SIG-M5 (cell line): ENCODE measurements at places on chromosomes 7 and 10.

DNA sequence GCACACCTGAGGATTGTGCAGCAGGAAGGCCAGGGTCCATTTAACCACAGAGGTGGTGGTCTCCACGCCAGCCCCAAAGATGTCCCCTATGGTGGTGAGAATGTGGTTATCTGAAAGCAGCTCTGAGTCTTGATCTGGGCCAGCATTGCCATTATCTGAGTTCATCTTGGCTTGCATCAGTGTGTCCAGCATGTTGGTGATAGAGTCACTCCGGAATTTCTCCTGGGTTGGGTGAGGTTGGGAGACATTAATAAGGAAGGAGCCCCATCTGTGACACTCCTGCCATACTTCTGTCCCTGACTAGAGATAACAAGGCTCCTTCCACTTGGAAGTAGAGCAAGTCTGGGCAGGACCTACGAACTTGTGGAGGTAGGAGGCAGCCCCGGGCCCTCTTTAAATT lies 4.2 kb downstream of the CYP17A1 start:
- no peak for DNase-seq

DNA sequence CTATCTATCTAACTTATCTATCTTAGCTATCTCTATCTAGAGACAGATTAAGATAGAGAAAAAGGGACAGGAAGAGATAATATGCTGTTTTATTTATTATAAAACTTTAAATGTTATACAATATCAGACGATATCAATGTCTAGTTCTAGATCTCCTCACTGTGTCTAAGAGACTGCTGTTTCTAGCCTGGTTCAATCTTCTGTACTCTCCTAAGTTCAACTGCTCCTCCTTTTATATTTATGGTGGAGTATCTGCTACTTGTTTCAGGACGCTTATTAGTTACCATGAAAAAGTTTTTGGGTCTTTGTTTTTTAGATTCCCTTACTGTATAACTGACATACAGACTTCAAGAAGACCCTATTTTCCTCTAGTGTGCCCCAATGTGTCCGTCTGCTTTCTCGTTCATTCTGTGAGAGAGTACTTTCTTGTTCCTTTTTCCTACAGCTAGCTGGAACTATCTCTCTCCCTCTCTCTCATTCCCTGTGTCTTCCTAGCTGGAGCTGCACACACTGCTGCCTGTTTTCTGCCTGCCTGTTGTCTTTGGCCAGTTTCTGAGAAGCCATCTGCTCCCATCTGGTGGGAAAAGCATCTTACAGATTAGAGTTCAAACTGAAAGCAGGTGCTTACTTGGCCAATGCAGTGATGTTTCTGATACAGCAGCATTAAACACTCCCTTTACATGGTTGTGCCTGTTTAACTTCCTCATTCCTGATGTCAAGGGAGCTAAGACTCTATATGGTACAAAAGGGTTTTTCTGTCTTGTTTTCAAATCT lies 49.4 kb upstream of the ARL4A start:
- no peak for DNase-seq

DNA sequence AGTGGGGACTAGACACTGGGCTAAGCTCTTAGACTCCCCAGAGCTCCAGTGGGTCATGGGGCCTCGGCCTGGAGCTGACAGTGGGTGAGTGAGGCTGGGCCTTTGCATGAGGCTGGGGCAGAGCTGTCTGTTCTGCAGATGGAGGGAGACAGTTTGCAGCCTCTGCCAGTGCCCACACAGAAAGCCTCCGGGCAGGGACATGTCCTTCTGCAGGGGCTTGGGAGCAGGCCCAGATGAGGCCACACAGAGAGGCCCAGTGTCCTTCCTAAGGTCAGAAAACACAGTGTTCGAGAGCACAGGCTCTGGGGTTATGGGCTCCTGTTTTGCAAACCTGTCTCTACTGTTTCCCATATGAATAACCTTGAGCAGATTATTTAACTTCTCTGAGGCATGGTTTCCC lies 25.1 kb upstream of the HK1 start:
- no peak for DNase-seq

- DNase-seq = no peak
Measured at GRCh38 chr10:10417671-10418070, 600.0 kb upstream of the CELF2 start.

DNA sequence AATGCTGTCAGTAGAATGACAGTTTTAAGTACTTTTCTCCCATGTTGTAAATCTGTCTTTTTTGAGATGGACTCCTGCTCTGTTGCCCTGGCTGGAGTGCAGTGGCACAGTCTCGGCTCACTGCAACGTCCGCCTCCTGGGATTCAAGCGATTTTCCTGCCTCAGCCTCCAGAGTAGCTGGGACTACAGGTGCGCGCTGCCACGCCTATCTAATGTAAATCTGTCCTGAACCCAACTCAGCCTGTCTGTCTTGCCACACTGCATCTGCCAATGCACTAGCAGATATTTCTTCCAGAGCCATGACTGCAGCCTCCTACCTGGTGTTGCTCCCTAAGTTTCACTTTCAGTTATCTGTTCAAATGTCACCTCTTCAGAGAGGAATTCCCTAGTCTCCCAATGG lies 264.1 kb downstream of the PHF14 start:
- DNase-seq = no peak

DNA sequence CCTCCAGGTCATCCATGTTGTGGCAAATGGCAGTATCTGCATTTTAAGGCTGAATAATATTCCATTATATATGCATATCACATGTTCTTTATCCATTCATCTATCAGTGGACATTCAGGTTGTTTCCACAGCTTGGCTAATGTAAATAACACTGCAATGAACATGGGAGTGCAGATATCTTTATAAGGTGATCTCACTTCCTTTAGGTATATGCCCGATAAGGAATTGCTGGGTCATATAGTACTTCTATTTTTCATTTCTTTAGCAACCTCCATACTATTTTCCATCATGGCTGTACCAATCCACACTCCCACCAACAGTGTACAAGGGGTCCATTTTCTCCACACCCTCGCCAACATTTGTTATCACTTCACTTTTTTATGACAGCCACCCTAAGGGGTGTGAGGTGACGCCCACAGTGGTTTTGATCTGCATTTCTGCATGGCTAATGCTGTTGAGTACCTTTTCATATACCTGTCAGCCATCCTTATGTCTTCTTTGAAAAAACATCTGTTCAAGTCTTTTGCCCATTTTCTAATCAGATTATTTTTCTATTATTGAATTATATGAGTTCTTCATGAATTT lies 18.9 kb downstream of the ABI1 start:
- DNase-seq = no peak

DNA sequence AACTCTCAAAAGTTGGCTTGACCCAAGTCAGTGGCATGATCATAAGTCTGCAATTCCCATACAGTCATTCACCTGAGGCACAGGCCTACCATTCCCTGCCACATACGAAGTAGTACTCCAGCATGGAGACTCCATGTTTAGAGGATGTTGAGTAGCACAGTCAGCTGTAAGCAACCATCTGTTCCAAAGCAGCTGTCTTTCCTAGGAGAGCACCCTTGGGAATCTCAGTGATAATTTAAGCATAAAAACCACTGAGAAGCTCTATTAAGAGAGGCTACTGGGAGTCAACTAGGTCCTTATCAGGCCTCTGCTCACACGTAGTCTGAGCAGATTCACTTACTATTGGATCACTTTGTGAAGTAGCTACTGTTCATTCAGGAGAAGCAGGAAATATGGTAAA lies 61.6 kb upstream of the UNC5B start:
- no peak for DNase-seq

- no peak for DNase-seq
Measured at GRCh38 chr7:129470411-129470810, 31.9 kb upstream of the SMKR1 start.

DNA sequence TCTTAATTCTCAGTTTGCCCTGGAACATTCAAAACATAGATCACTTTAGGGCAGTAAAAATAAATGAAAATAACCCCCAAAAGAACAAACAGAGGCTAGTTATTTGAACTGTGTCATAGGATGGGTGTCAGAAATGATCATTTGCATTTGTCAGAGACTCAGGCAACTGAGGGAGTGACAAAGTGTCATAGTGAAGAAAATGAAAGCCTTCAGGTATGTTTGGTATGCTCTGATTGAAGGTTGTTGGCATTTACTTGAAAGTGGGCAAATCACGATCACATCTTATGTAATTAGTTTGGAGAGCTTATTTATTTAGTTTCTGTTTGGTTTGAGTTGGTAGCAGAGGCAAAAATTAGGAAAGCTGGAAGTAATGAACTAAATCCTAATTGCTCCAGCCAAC lies 880.9 kb downstream of the ANKRD7 start:
- no peak for DNase-seq

DNA sequence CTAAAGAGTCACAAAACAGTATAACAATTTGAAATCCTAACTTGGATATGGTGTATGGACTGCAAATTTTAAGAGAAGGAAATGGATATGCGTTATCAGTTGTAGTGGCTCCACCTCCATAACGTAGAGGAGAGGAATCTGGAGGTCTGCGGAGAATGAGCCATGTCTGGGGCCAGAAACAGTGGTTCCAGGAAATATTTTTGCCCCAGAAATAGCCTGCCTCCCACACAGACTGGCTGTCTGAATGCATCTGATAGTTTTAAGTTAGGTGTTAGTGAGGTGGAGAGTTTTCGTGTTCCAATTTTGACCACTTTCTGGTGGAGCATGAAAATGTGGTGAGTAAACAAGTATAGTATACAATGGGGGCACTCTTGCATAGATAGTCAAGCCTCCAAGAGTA lies 1.6 kb downstream of the PHTF2 start:
- DNase-seq = no peak

- DNase-seq = no peak
Measured at GRCh38 chr10:34574353-34574934, 240.7 kb downstream of the PARD3 start.

DNA sequence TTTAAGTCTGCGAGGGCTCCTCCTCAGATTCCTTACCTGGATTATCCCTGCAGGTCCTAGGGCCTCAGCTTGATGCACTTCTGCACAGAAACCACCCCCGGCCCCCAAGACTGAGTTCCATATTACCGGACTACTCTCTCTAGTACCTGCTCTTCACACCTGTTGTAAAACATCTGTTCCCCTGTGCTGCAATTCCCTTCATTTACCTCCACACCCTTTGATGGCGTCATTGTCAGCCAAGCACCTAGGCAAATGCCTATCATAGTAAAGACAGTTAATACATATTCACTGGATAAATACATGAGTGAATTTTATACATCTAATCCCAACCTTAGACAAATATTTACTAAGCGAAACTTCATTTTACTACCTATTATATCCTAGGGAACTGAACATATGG lies 275.5 kb downstream of the PLXDC2 start:
- DNase-seq = no peak

DNA sequence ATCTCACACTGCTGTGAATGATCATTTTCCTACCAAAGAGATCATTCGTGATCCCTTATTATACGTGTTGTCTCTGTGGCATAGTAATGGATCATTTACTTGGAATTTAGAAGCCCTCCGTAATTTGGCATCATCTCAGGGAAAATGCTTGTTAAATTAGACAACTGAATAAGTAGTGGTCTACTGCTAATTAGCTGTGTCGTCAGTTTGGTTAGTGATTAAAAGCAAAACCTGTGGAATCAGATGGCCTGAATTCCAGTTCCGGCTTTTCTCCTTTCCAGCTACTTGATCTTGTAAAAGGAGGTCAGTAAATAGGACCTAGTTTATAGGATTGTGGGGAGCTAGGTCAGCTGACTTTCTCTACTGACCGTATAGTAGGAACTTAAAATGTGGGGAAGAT lies 65.6 kb downstream of the RBM33 start:
- no peak for DNase-seq

- DNase-seq = no peak
Measured at GRCh38 chr7:106092204-106092603, 19.9 kb downstream of the SYPL1 start.

GRCh38 chr7:139886206-139886605 lies 57.1 kb downstream of the TBXAS1 start:
- peak; percentile 90 for DNase-seq

- peak; percentile 49 for DNase-seq
Measured at GRCh38 chr7:34160261-34160752, 255.0 kb downstream of the BMPER start.

DNA sequence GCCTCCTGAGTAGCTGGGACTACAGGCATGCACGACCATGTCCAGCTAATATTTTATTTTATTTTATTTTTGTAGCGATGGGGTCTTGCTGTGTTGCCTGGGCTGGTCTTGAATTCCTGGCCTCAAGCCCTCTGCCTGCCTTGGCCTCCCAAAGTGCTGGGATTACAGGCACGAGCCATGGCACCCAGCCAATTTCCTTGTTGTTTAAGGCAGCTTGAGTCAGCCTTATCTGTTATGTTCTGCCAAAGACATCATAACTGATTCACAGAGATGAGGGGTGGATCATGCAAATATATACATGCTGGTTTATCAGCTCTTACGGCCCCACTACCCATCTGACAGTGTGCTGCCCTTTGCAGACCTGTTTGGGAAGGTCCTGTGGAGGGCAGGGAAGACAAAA lies 826.7 kb downstream of the TYW1 start:
- no peak for DNase-seq

DNA sequence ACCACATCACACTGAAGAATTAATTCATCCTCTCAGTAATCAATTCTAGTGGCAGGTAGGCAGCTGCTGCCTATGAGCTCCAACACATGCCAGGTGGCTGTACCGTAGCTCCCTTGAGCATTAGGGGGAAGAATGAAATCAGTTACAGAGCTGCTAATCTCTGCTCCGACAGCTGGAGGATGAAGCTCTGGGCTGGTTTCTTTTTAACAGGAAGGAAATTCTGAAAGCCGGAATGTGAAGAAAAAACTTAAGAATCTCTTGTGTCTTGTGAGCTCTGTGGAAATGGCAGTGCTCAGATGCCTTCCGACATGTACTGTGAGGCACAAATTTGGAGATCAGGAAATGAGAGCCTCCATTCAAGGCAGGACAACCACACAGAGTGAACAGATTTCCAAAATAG lies 2.8 kb upstream of the AHCYL2 start:
- no peak for DNase-seq

DNA sequence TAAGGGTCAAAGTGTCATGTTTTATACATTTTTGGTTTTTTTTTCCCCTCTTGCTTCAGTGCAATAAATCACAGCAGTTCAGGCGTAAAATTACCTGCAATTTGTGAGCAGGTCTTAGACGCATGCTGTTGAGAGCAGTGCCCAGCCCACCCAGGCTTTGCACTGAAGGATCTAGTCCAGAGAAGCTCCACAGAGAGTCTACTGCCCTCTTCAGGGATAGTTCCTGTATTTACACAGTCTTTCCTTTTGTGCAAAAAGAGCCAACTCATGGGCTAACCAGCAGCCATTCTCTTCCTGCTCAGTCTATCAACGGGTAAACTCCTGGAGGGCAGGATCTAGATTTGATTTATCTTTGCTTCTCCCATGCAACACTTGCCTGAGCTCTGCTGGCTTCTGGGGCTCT lies 82.2 kb upstream of the NAMPT start:
- DNase-seq = no peak

DNA sequence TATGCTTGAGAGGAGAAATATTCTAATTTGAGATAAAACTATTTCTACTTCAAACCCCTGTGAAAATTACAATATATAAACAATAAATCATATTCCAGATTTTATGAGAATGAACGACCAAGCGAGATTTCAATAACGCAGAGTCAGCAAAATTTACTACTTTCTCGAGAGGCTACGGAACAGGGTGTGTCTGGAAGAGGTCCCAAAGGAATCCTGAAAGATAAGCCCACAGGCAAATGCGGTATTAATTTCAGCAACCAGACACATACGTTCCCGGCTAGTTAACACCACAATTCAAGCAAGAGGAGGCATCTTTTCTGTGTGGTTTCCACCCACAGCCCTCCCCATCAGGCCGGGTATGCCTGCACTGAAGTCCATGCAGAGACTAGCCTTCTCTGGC lies 26.4 kb downstream of the BEND7 start:
- DNase-seq = no peak
